Effector memory CD4-positive, alpha-beta T cell (primary cell): ENCODE measurements at places on chromosomes 3 and 15.

DNA sequence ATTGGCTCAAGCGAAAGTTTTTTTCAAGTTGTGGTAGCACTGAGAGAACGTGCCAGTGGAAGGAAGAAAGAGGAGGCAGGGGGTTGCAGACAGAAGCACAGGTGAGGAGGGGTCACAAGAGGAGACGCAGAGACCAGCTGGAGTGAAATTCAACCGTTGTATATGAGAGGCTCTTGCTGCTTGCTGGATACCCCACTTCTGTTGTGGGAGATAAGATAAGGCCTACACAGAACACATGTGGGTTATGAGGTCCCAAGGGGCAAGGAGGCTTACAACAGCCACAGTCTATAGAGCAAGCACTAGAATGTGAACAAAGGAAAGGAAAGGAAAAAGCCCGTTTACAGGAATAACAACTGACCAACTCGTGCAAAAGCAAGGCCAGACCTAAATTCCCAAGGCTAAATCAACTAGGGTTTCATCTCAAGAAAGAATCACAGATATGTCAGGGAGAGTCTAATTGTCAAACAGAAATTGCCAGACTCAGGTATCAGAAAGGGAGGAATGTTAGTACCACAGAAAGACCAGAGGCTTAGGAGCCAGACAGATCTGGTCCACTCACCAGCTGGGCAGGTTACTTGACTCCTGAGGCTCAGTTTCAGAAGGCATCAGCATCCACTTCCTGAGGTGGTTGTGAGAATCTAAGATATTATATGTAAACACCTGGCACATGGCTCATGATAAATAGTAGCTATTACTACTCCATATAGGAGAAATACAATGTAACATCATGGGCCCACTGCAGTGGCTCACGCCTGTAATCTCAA lies 60.9 kb downstream of the MSL2 start:
- H3K4me3 ChIP-seq, result no peak overlapping the region
- no peaks in the 10 kb centered on the region for H3K36me3 ChIP-seq
- no peaks in the 10 kb centered on the region for H3K27me3 ChIP-seq
- no peak overlapping the region for H3K27ac ChIP-seq
- DNase-seq, result no peak
- no peaks in the 10 kb centered on the region for H3K4me1 ChIP-seq

DNA sequence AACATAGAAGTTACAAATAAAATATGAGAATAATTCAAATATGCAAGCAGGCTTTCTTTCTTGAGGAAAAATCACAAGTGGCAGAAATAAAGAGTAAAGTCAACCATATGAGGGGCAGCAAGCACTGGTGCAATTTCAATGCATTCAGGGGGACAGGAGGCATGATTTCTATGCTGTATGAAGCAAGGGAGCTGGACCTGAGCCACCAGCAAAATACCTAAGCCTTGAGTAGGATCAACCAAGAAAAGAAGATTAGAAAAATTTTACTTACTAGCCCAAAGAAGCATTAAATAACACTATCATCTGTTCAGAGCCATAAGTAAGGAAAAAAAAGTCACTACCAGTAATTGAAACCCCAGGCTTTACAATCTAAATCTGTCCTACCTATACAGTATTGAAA lies 6.3 kb downstream of the ADGRG7 start:
- H3K4me1 ChIP-seq, result no peaks in the 10 kb centered on the region
- no peak overlapping the region for H3K27ac ChIP-seq
- no peaks in the 10 kb centered on the region for H3K36me3 ChIP-seq

GRCh38 chr3:150925751-150926201 lies 20.5 kb upstream of the MINDY4B start:
- no peak for DNase-seq
- no peaks in the 10 kb centered on the region for H3K27me3 ChIP-seq
- H3K4me3 ChIP-seq, result peak overlapping the region; percentile 1
- no peak overlapping the region for H3K27ac ChIP-seq

GRCh38 chr3:181782306-181782954 lies 70.7 kb downstream of the SOX2 start:
- H3K4me3 ChIP-seq, result no peak overlapping the region
- no peaks in the 10 kb centered on the region for H3K27me3 ChIP-seq
- no peak overlapping the region for H3K27ac ChIP-seq
- DNase-seq, result no peak
- no peaks in the 10 kb centered on the region for H3K4me1 ChIP-seq

DNA sequence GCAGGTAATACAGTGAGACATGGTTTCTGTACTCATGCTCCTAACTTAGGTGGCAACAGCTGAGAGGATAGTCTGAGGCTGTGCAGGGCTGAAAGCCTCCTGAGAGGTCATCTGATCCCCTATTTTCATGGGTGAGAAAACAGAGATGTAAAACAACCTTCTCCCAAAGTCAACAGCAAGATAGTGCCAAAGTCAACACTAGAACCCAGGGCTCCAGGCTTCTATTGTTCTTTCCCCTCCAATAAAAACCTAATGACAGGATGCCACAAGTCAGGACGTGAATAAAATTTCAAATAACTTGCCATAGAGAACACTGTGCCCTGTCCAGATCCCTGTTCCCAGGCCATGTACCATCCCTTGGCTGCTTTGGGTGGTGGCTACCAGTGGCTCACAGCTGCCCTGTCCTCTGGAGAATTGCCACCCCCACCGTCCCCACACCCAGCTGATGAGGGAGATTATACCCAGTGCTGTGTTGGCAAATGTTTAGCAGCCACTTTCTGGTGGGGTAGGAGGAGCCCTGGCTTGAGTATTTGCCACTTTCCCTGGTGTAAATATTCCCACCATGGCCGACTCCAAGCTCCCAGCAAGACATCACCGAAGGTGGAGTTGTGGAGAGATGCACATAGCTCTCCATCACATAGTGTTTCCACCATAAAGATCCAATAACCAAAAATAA lies 54.8 kb downstream of the SRGAP3 start:
- H3K4me1 ChIP-seq, result no peaks in the 10 kb centered on the region
- no peaks in the 10 kb centered on the region for H3K27me3 ChIP-seq
- no peak overlapping the region for H3K27ac ChIP-seq
- no peak for DNase-seq
- no peak overlapping the region for H3K4me3 ChIP-seq

DNA sequence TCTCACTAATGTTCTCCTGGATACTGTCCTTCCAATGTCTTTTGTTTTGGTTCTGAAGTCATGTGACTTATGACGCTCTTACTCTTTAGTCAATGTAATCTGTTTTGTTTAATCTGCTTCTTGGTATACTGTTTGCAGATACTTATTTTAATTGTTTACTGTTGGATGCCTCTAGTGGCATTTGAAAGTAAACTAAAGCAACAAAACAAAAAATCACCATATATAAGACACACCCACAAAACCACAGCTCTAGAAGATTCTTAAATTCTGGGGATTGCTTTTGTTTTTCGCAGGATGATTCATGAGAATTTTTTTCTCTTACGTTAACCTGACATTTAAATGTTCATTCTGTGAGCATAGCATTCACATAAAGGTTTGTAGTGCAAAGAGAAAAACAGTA lies 16.8 kb downstream of the SLC25A26 start:
- no peak overlapping the region for H3K27ac ChIP-seq
- no peaks in the 10 kb centered on the region for H3K27me3 ChIP-seq
- no peak overlapping the region for H3K4me3 ChIP-seq
- no peaks in the 10 kb centered on the region for H3K36me3 ChIP-seq
- no peak for DNase-seq

- H3K4me3 ChIP-seq, result no peak overlapping the region
- DNase-seq, result no peak
- no peaks in the 10 kb centered on the region for H3K4me1 ChIP-seq
- no peaks in the 10 kb centered on the region for H3K36me3 ChIP-seq
- H3K27me3 ChIP-seq, result no peaks in the 10 kb centered on the region
These were observed 116.3 kb downstream of the TFG start for GRCh38 chr3:100825574-100825973.

GRCh38 chr3:57791245-57791644 lies 35.1 kb downstream of the SLMAP start:
- H3K4me3 ChIP-seq, result no peak overlapping the region
- H3K4me1 ChIP-seq, result peaks cover 3% of the 10 kb centered on the region
- no peak for DNase-seq
- H3K27me3 ChIP-seq, result no peaks in the 10 kb centered on the region
- no peaks in the 10 kb centered on the region for H3K36me3 ChIP-seq

GRCh38 chr3:156552973-156553372 lies 1.9 kb downstream of the SSR3 start:
- no peak overlapping the region for H3K4me3 ChIP-seq
- H3K27ac ChIP-seq, result no peak overlapping the region
- H3K27me3 ChIP-seq, result no peaks in the 10 kb centered on the region
- peaks cover 36% of the 10 kb centered on the region for H3K36me3 ChIP-seq
- H3K4me1 ChIP-seq, result peaks cover 5% of the 10 kb centered on the region

DNA sequence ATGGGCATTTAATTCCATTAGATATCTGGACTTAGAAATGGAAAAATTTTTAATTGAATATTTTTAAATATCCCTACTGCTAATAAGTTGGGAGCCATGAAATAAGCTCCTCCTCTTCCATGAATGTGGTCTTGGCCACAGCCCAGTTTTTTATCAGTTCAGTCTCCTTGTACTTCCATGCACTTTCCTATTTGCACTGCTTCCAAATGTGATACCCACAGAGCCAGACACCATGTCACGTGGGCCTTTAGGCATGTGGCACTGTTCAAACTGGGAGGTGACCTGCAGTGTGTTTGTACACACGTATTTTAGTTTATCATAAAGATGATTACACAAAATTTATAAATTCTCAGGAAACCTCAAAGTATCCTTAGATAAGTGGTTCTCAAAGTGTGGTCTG lies 80.1 kb upstream of the DGKG start:
- no peak for DNase-seq
- no peaks in the 10 kb centered on the region for H3K36me3 ChIP-seq
- no peak overlapping the region for H3K27ac ChIP-seq
- no peaks in the 10 kb centered on the region for H3K27me3 ChIP-seq

- H3K4me1 ChIP-seq, result no peaks in the 10 kb centered on the region
- no peaks in the 10 kb centered on the region for H3K36me3 ChIP-seq
- no peak for DNase-seq
- H3K27ac ChIP-seq, result no peak overlapping the region
- H3K27me3 ChIP-seq, result no peaks in the 10 kb centered on the region
These were observed 193.6 kb downstream of the CLSTN2 start for GRCh38 chr3:140128631-140129030.

GRCh38 chr15:55990998-55991397 lies 2.4 kb downstream of the NEDD4 start:
- H3K27me3 ChIP-seq, result no peaks in the 10 kb centered on the region
- H3K4me1 ChIP-seq, result no peaks in the 10 kb centered on the region
- no peak overlapping the region for H3K4me3 ChIP-seq
- H3K36me3 ChIP-seq, result no peaks in the 10 kb centered on the region
- H3K27ac ChIP-seq, result no peak overlapping the region
- no peak for DNase-seq

- no peaks in the 10 kb centered on the region for H3K27me3 ChIP-seq
- H3K36me3 ChIP-seq, result peaks cover 16% of the 10 kb centered on the region
- H3K4me3 ChIP-seq, result no peak overlapping the region
- peak; percentile 74 for DNase-seq
- H3K4me1 ChIP-seq, result peaks cover 56% of the 10 kb centered on the region
These were observed 6.3 kb downstream of the VILL start for GRCh38 chr3:37996785-37997301.
